A549 (cell line): ENCODE measurements at places on chromosomes 5 and 9.

DNA sequence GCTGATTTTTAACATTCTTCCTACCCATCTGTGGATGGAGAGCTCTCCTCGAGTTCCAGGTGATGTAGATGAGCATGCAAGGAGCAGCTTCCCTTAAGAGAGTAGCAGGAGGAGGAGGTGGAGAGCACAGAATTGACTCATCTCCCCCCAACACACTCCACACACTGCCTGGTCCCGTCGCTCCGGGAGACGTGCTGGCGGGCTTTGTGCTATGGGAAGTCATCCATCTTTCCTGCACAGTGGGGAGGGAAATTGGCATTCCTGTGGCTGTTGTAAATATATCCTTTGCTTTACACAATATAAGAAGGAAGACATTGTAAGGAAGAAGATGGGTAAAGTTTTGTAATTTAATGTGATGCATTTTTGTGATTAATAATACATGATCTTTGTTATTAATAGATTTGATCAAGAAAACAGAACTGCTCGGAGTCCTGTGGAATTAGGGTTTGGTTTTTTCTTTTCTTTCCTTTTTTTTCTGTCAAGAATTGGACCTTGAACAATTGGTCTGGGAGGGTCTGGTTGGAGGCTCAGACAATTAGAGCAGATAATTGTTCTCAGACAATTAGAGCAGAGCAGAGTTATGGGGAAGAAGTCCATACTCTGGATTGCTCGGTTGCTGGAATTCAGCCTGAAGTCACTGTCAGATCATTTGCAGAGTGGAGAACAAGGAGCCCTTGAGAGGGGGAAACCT, 297.8 kb downstream of the GADD45G start:
- no peak for DNase-seq

DNA sequence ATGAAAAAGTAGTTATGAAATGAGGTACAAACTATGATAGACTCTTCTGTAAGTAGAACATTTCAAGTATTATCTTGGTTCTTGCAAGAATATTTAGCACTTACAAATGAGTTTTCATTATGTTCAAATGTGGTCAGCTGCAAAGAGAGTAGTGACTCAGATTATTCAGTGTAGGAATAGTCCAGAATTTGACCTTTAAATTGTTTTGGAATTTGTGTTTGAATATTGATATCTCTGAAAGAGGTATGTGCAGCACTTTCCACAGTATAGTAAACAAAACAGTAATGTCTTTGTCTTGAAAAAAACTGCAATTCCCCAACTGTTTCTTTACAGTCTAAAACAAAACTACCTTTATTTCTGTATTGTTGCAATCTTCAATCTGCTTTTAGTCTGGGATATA, 56.1 kb downstream of the WDR70 start:
- DNase-seq = no peak

DNA sequence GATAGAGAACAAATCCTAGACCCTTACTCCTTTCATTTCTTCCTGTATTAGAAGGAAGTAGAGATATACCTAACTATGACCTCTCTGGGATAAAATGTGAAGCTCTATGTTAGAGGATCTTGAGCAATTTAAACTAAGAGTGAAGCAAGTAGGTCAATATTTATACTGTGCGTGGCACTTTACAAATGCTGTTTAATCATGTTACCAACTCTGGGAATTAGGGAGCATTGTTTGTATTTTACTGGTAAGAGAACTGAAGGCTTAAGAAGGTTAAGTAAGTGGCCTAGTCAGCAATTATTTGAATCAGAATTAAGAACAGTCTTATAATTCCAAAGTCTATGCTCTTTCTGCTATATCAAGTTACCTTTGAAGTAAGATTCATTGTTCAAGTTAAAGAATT, 12.0 kb downstream of the TNC start:
- DNase-seq = peak; percentile 10

GRCh38 chr9:23322392-23322791, 503.6 kb downstream of the ELAVL2 start:
- no peak for DNase-seq

- no peak for DNase-seq
Observed at GRCh38 chr5:77777911-77778310, 1.8 kb upstream of the TBCA start.

DNA sequence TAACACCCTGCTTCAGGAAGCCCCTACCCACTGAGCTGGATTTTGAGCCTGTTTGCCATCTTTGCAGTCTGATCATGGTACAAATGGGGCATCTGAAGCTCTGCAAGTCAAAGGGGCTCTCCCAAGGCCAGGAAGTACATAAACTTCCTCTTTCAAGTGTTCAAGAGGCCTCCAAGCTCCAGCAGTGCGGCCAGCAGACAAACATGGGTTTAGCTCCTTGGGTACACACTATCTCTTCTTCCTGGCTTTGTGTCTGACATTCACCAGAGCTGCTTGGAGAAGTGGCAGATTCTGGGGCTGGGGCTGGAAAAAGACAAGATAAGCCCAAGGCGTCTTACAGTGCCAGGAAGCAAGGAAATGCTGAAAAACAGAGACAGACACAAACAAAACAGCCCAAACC, 34.1 kb downstream of the LAMC3 start:
- no peak for DNase-seq

- no peak for DNase-seq
Observed at GRCh38 chr9:18077941-18078678, 395.8 kb upstream of the ADAMTSL1 start.

DNA sequence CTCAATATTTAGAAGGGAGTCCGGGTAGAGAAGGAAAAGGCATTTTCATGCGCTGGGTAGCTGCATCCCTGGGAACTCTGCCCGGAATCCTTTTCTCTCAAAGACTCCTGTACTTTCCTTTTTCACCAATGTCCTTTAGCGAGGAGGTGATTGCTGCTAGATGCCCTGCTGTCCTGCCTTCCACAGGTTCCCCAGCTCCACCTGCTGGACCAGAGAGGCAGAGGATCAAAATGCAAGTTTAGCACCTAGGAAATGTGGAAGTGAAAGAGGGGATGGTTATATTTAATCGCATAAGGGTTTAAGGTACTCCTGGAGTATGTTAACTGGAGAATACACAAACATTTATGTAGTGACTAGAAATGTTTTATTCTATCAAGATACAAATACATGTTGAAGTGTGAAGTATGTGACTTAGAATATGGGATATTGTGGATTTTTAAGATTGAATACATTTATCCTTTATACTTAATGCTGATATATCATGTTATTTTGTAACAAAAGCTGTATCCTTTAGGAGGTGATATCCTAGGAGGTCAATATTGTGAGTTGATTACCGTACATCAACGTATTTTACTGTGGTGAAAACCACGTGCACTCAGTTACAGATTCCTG, 145.7 kb downstream of the ARHGAP26 start:
- peak; percentile 63 for DNase-seq

DNA sequence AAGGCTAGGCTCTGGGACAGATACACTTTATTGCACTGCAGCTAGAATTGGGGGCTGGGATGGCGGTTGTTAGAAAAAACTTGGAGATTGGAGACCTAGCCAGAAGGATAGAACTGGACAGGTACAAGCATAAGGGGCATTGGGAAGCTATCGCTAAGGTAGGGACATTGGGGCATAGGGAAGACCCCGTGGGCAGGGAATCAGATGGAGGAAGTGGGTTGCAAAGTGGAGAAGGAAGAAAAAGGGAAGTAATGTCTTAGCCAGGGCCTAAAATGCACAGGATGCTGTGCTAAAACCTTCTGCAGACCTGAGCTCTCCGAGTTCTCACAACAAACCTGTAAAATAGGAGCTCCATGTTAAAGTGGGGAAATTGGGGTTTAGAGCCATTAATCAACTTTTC, 178.2 kb downstream of the ZDHHC21 start:
- DNase-seq = no peak

- no peak for DNase-seq
Observed at GRCh38 chr5:151182524-151182900, 24.9 kb upstream of the ANXA6 start.

- no peak for DNase-seq
Observed at GRCh38 chr9:127971357-127972235, 9.2 kb downstream of the EEIG1 start.

DNA sequence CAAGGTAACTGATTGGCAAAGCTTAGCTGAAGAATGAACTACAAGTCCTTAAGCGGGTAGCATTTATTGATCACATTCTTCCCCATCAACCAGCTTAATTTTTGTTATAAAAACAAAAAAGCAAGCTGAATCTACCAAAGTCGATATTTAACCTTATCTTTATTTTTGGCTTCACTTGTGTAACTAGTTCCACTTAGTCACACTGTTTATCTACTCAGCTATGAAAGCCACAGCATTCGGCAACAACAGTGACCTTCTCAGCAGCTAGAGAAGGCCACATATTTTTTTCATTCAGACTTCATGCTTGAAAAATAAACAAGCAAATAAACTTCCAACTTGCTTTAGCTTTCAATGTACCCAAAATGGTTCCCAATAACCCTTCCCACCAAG, 69.4 kb downstream of the KLHL3 start:
- DNase-seq = no peak

DNA sequence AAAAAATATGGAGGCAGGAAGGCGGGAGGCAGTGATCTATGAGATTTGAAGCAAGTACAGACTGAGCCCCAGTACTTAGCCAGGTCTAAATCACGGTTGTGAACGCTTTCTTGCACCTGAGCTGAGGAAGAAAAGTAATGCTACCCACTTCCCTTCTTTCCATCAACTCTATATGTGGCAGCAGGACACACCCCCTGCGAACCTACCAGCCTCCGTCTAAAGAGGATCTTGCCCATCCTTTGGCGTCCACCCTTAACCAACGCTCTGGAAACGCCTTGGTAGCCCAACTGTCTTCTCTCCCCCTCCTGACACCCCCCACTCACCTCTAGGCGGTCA, 545 bp downstream of the HMGCS1 start:
- DNase-seq = no peak

GRCh38 chr5:74579215-74579614, 61.3 kb downstream of the ENC1 start:
- DNase-seq = no peak

DNA sequence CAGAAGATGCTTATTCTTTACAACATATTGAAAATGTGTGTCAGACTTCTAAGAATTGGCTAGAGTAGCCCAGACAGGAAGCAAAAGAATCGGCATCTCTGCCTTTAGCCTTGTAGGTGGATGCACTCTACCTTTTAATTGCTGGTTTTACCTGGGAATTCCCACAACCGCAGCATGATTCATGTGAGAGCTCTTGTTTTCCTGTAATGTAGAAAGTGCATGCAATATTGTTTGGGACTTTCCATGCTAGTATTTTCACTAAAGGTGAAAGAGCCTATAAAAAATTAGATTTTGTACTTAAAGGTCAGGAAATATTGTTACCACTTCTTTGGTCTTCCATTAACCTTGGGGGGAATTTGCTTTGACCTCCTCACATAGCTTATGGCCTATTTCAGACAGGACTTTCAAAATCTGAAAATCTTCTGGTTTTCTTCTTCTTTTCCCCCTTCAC, 89.8 kb downstream of the NTRK2 start:
- DNase-seq = no peak

DNA sequence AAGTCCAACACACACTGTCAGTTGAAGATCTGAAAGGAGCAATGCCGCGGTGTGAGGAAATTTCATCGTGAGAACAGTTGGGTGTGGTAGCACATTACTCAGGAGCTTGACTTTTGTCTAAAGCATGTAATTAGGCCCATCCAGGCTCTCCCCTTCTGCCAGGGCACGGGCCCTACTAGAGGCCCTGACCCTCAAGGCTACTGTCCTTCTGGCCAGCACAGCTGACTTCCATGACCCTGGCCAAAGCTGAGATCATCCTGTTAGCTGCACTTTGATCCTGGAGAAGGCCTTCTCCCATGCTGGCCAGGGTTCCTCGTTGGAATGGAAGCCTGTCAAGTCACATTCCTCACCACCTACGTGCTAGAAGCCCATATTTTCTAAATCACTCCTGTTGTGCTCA, 77.8 kb upstream of the SLC1A3 start:
- no peak for DNase-seq

DNA sequence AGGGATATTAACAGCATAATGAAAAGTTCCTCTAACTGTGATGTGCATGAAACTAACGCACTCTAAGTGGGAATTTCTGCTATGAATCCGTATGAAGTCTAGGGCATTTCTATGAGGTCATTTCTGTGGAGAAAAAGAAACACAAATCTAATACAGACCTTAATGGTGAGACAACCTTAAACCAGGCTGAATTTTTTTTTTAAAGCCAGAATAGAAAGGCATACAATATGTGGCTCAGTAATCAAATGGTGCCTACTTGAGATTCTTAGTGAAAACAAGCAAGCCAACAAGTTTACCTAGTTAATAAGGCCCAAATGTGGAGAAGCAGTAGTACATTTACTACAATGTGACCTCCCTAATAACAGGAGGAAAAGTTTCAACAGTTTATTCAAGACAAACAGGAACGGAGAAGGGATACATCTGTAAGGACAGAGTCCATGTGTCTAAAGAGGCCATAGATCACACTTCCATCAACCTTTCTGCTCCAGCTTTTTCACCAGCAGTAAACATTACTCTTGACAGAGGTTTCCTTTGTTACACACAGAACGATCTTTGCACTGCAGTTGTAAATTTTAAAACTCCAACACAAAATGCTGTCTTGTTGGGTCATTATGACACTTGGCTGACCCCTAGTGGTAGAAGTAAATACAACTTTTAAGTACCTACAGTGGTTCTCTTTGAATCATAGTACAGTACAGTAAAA, 26.2 kb downstream of the CARNMT1 start:
- DNase-seq = peak; percentile 86

GRCh38 chr9:75812141-75812540, 78.3 kb upstream of the PCSK5 start:
- DNase-seq = no peak

- DNase-seq = no peak
Observed at GRCh38 chr5:39815711-39816110, 390.9 kb upstream of the DAB2 start.

GRCh38 chr5:41151564-41151963, 61.8 kb downstream of the C6 start:
- DNase-seq = no peak

- no peak for DNase-seq
Observed at GRCh38 chr5:44358421-44358820, 30.8 kb downstream of the FGF10 start.

DNA sequence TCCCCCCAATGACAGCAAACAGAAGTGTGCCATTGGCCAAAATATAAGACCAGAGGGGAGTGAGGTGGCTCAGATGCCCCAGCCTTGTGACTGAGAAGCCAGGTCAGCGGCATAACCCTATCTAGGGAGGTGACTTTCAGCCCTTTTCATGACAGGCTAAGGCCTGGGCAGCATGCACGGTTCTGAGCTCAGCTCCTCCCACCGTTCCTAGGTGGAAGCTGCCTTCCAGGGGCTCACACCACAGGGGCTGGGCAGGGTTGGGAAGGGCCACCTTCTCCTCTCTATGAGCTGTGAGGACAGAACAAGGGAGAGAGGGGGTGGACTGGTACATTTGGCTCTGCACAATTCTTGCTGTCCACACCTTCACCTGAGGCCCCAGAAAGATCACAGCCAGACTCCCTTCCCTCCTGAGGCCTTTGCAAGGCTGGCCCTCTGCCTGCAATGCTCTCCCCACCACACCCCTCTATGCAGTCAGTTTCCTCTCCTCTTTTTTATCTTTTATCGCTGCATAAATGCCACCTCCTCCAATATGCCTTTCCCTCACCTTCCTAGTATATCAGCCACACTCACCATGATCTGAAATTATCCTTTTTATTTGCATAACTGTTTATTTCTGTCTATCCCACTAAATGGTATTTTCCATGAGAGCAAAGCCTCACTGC, 5.1 kb upstream of the EGR1 start:
- DNase-seq = no peak

- DNase-seq = no peak
Observed at GRCh38 chr5:89071941-89072331, 189.0 kb upstream of the MEF2C start.
